ENCODE measurements at places on chromosomes 3 and 15.

GRCh38 chr15:29968895-29969561 lies 113.7 kb upstream of the GOLGA8J start:
- no peak for DNase-seq

DNA sequence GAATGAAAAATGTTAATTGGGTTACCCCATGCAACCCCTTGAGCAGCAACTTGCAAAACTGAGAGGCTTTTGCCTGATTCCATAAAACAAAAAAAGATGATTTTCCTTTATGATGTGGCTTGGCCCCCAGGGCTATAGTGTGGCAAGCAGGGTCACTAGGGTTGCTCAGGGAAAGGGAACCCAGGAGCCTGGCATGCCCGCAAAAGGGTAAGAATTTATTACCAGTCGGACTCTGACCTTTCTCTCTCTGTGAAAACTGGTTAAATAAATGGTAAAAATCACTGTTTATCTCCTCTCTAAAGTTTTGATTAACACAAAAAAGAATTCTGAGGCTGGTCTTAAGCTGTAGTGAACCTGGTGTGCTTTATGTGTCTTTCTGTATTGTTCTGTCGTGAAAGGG lies 37.7 kb upstream of the SEC61A1 start:
- no peak for DNase-seq

GRCh38 chr15:78715434-78715833 lies 74.4 kb upstream of the CHRNB4 start:
- DNase-seq = no peak

DNA sequence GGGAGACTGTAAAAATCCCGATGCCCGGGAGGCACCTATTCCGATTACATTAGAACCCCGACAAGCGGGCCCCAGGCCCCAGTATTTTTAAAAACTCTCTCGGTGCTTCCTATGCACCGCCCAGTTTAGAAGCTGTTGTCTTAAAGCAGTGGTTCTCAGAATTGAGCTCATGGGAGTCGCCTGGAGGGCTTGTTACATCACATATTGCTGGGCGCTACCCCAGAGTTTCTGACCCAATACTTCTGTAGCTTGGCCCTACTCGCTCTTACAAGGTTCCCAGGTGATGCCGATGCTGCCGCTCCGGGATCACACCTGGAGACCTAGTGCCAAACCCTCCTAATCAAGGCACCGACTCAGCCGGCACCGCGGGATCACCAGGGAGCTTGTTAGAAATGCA lies 35.2 kb downstream of the CPN2 start:
- no peak for DNase-seq

DNA sequence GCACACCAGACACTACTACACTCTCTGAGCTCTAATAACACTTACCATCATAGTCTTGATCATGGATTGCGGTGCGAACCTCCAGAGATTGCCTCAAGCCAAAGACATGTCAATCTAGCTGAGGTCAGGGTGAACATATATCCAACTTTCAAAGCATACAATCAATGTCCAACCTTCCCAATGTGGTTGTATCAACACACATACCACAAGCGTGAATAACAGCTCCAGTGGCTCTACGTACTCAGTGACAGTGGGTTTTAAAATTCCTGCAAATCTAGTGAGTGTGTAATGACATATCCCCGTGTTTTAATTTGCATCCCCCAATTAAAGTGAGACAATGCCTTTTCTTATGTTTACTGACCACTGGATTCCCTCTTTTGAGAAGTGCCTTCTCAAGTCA lies 29.6 kb downstream of the SFMBT1 start:
- no peak for DNase-seq

DNA sequence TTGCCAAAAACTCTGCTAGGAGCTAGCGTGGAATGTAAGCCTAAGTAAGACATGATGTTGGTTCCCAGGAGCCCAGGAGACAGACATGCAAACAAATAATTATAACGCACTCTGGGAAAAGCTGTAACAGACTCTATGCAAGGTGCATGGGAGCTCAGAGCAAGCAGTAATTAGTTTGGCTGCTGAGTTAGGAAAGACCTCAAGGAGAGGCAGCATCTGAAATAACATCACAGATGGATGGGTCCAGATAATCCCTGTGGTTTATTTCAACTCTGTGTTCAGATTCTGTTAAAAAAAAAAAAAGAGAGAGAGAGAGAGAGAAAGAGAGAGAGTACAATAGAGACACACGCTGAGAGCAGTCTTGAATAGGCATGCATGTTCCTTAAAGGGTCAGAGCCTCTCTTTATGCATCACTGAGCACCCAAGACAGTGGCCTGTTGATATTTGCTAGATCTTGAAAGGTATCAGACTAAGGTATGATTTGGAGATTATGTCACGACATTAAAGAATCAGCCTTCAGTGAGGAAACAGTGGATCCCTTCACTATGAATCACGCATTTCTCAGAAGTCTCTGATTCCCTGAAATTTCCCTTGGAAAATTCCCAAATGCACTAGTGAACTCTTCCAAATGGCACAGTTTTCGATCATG lies 124.4 kb upstream of the LIPC start:
- DNase-seq = no peak

- no peak for DNase-seq
These were observed 28.5 kb downstream of the KLHDC8B start for GRCh38 chr3:49199900-49200281.

- no peak for DNase-seq
These were observed 383.3 kb upstream of the ATP11B start for GRCh38 chr3:182410051-182410450.

- no peak for DNase-seq
These were observed 22.7 kb upstream of the CHRNB4 start for GRCh38 chr15:78663703-78664102.

DNA sequence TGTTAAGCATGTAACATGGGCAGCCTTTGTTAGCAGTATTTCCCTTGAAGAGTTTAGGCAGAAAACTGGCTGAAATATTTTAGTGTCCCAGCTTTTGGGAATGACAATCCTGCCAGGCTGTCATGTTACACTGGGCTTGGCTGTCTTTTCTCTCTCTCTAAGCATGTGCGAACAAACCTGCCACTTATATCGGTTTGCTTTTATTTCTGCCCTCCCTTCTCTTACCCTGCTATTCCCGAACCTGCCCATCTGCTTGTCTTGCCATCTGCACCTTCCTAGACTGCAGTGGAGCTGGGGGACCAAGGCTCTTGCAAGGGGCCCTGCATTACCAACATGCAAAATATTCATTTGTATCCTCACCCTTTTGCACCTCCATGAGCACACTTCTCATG lies 339.6 kb downstream of the EPHB1 start:
- DNase-seq = no peak

DNA sequence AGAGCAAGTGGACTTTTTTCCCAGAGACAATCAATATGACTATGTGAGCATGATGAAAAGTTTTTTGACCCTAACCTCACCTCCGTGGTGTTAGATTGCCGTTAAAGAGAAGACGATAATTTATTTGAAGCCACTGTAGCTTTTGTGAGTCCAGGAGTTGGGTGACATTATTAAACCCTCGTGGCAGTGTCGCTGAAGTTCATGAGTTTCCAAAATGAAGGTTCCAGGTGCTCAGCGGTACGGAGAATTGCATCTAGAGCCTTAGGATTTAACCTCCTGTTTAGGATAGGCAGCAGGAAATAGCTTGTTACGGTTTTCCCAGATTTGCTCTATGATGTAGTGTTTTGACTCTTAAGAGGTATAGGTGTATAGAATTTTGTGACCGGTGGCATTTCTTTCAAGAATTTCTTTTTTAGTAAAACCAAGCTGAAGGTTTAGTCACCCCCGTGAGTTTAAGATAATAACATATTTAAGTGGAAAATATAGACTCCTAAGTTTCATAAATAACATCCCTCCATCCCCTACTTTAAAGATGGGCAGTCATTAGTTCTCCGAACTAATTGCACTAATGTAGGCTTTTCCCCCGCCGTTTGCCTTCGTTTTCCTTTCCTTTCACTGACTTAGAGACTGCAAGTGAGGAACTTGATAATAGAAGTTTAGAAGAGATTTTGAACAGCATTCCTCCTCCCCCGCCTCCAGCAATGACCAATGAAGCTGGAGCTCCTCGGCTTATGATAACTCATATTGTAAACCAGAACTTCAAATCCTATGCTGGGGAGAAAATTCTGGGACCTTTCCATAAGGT lies 2.0 kb downstream of the SMC4 start:
- peak; percentile 45 for DNase-seq

DNA sequence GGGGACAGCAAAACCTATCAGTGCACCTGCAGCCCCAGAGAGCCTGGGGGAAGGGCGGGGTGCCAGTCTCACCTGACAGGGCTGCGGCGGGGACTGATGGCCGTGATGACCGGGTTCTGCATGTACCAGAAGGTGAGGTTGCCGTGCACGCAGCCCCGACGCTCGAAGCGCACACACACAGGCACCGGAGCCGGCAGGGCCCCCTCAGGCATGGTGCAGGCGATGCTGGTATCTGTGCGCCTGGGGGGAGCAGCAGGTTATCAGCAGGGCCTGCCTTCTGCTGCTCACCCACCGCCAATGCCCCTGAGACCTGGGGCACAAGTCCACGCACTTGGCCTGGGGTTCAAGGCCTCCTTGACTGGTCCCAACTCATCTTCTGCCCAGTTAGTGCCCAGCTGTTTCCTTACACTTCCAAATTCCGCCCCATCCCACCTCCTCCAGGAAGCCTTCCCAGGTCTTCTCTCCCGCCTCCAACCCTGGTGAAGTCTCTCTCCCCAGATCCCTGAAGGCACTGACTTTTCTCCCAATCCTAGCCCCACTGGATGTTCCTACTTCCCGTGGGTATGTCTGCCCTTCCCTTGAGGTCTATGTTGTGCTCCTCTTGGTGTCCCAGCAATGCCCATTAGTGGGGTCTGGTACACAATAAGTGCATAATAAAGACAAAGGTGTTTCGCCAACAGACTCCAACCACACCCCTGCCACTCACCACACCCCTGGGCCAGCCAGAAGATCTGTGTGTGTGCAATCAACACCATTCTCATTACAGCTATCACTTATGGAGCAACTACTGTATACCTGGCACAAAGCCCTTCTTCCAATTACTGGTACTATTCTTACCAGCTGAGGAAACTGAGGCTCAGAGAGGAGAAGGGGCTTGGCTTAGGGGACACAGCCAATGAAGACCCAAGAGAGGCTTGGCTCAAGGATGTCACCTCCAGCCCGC lies 28.9 kb downstream of the H1-8 start:
- no peak for DNase-seq

DNA sequence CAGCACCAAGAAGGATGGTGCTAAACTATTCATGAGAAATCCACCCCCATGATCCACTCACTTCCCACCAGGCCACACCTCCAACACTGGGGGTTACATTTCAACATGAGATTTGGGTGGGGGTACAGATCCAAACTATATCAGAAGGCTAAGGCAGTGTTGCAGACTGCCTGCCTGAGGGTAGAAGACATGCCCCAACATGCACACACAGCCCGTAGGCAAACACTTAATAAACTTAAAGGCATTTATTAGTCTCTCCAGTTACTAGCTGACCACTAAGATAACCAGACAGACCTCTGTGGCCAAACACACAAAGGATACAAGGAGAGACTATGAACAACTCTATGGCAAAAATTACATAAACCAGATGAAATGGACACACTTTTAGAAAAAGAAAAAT lies 10.2 kb downstream of the FAM162A start:
- DNase-seq = no peak

GRCh38 chr3:53502737-53503136 lies 8.3 kb downstream of the CACNA1D start:
- DNase-seq = no peak
